Stimulated activated CD8-positive, alpha-beta memory T cell treated with anti-CD3 and anti-CD28 coated beads, Interleukin-2, amount 100 ng/mL, for 1 hour (primary cell): ENCODE measurements at places on chromosomes 4 and X.

DNA sequence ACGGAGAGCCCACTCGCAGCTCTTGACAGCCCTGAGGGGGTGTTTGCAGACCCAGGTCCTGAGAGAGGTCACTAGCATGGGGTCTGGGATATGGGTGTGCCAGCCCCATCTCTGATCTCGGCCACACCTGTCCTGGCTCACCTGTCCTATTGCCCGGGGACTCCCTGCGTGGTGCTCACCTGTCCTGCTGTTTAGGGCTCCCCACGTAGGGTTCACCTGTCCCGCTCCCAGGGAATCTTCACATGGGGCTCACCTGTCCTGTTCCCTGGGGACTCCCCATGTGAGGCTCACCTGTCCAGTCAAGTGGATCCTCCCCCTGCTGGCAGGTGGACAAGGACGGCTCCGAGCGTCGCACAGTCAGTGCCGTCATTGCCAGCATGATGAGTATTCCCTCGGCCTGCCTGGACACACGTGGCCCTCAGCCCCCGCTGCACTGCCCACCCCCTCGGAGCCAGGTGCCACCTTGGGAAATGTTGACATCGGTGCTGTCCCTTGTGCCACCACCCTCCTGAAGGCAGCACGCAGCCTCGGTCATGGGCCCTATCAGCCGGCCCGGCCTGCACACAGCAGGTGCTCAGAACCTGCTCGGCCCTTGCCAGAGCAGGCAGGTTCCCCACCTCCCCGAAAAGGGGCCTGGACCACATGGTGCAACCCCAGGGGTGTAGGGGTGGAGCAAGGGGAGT, 6.3 kb downstream of the SLC49A3 start:
- DNase-seq = no peak

DNA sequence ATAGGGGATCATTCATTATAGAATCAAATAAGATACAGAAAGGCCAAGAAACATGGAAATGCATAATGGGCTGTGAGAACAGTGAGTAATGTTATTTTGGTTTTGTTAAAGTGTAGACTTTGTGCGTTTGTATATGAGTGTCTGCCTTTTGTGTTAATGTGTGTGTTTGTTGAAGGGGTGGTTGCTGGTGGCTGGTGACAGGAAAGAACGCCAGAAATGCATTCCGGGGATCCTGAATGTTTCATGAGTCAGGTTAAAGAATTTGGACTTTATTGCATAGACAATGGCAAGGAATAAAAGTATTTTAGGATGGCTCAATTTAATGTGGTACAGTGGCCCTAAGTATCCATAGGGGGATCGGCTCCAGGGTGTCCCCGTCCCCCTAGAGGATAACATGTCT, 1228.9 kb downstream of the PCDH7 start:
- DNase-seq = no peak

DNA sequence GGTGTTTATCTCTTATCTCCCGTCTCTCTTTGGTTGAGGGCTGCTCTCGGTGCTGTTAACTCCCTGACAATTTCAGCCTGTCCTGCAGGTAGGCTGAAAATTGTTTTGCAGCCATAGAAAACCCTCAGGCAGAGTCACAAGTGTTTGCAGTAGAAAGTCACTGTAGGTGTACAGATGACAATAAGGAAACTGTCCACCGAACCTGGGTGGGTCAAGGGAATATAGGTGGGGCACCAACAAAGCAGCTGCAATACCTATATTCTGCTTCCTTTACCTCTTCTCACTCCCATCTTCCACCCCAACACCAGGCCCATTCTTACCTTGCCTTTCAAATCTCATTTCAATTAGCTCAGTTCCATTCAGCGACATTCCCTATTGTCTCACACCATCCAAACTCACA, 381.8 kb downstream of the PPP1R2C start:
- DNase-seq = no peak

DNA sequence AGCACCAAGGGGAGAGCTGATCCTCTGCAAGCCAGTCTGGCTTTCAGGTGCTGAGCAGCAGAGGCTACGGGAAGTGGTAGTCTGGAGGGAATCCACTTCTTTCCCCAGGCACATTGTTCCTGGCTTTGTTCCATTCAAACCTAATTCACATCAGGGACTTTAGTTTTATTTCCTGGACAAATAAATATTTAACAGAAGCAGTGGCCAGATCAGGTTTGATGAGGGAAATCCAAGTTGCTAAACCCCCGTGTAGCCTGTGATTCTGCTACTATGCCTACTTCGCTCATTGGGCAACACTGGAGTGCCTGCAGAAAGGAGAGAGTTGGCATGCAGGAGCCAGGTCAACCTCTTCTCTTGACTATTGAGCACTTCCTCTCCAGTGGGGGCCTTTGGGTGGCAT, 13.8 kb upstream of the STBD1 start:
- DNase-seq = no peak

GRCh38 chr4:6093671-6094070, 75.4 kb upstream of the C4orf50 start:
- no peak for DNase-seq

DNA sequence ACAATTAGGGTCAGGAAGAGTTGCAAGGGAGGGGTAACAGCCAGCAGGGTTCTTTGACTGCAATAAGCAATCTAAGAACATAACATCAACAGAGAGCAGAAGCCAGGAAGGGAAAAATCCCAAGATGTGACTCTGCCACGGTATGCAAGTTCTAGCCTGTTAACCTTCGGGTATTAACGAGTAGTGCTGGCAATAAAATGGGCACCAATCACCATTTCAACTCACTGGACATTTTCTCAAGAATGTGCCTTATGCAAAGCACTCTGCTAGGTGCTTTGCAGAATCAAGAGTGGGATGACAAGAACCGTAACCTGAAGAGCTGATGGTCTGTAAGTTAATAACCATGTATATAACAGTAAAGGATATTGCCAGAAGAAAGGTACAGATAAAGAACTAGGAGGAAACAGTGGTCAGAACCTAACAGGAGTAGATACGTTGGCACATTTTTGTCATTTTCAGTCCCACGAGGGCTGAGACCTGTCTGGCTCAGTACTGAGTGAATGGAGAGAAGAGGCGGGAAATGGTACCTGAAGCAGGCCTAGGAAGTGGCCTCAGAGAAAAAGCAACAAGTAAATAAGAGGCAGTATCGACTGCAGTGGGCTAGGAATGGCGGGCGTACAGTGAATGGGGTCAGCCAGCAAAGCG, 2.7 kb downstream of the ELOVL6 start:
- no peak for DNase-seq

DNA sequence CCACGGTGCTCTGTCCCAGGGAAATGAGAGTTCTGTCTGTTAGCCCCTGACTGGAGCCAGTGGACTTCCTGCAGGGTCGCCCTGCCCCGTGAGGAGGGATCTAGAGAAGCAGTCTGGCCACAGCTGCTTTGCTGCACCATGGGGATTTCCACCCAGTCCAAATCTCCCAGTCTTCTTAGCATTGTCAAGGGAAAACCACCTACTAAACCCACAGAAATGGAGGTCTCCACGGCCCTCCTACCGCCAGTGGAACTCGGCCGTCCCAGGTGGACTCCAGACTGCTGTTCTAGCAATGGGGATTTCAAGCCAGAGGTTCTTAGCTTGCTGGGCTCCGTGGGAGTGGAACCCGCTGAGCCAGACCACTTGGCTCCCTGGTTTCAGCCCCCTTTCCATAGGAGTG, 133.3 kb upstream of the PCDH7 start:
- DNase-seq = no peak

DNA sequence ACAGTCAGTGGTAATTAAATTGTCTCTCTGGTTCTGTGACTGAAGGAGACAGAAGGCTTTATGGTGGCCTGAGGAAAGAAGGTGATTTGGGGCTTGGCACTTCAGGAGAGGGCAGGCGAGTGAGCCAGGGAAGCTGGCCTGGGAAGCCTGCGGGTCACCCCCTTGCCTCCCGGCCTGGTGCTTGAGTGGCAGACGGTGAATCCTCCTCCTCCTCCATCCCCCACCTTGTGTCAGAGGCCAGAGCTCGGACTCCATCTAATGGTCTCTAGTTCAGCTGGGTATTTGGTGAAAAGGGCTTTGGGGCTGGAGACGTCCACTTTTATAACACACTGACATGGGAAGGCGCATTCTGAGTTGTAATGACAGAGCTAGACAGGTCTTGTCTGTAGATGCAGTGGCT, 8.7 kb downstream of the TMEM187 start:
- no peak for DNase-seq

DNA sequence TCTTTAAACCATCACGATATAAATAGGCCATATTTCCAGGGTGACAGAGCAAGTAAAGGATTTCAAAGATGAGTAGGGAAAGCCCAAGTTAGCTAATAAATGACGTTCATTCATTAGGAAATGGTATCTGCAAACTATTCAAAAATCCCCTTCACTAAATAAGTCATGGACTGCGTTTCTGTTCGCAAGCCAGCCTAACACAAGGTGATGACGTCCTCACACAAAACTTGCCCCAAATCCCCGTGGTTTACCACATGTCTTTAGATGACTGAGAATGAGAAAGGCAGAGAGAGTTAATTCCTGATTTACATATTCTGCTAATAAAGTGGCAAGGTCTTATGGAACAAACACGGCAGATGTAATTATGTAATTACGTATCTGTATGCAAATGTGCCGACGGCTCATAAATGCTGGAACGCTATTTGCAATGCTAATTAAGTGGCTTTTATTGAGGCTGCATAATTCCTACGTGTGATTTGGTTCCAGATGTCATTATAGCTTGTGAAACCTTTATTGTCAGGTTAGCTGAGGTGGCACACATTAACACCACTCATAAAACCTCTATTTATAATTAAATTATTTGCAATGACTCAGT, 437.7 kb upstream of the FRG1 start:
- no peak for DNase-seq

GRCh38 chr4:140252141-140252741, 98.3 kb upstream of the MAML3 start:
- DNase-seq = no peak

- DNase-seq = no peak
These were observed 5.9 kb upstream of the SEPTIN6 start for GRCh38 chrX:119698845-119699244.
